Stimulated activated CD4-positive, alpha-beta T cell treated with anti-CD3 and anti-CD28 coated beads, Interleukin-12 subunit alpha, Interleukin-12 subunit beta, amount 100 ng/mL, for 4 hours (primary cell): ENCODE measurements at places on chromosomes 5 and 9.

DNA sequence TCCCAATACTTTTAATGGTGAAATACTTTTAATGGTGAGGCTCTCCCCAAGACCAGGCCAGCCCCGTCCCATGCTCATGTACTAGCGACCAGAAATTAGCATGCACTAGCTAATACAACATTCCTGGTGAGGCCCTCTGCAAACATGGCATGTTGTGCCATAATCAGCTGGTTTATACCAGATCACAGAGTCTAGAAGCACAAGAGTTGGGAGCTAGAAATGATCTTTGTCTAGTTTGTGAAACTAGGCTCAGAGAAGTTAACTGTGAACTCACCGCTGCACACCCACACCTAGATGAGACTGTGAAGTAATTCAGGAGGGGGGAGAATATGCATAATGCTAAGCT lies 37.4 kb downstream of the MTMR12 start:
- DNase-seq = no peak

- no peak for DNase-seq
These were observed 233.9 kb upstream of the MAP3K1 start for GRCh38 chr5:56581426-56581825.

- no peak for DNase-seq
These were observed 353 bp upstream of the TMED9 start for GRCh38 chr5:177591690-177592009.

DNA sequence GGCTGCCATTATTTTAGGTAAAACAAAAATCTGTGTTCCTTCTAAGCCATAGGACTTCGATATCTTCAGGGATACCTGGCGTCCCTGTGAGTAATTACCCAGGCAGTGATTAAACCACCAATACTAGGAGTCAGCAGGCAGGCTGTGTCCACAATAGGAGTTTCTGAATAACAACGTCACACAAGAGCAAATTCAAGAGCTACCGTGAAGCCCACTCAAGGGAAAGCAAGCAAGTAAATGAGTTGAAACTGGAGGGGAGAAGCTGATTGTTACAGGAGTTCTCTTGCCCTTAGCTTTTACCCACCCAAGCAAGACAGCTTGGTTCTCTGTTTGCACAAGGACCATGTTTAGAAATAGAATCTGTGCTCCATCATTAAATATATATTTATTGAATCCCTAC lies 50.8 kb downstream of the SEMA5A start:
- no peak for DNase-seq
